MCF 10A (cell line): ENCODE measurements at places on chromosomes 2 and 18. TPM values are rescaled to one million over a fixed set of nuclear protein-coding genes. Genes with fewer than 3 reads are reported as not detected.

The RAX gene
- not detected in 2 replicates for total RNA-seq

The SERPINB10 gene
- total RNA-seq, result not detected in 2 replicates

The COL3A1 gene
- total RNA-seq, result not detected in 2 replicates

The IL36G gene
- total RNA-seq, result not detected in 2 replicates

The ANKRD36 gene
- total RNA-seq, result 20.6 and 29.8 TPM in 2 replicates

The MREG gene
- total RNA-seq, result 6.8 and 10.4 TPM in 2 replicates

The SLC4A5 gene
- total RNA-seq, result 0.12 and 0.70 TPM in 2 replicates

The WDSUB1 gene
- 6.5 and 7.3 TPM in 2 replicates for total RNA-seq

The DLGAP1 gene
- not detected in 2 replicates for total RNA-seq

The KLHL29 gene
- total RNA-seq, result 36.3 and 43.1 TPM in 2 replicates

The KLHL41 gene
- 0.34 and 0.35 TPM in 2 replicates for total RNA-seq

The FAM237A gene
- total RNA-seq, result not detected in 2 replicates

The FLACC1 gene
- 0.74 and 1.1 TPM in 2 replicates for total RNA-seq

The TEX44 gene
- total RNA-seq, result not detected in 2 replicates

The GCKR gene
- total RNA-seq, result not detected in 2 replicates

The DNAJC5G gene
- total RNA-seq, result not detected in 2 replicates

The KHK gene
- total RNA-seq, result 1.7 and 2.6 TPM in 2 replicates

The GKN1 gene
- total RNA-seq, result not detected in 2 replicates

The ATP6V1B1 gene
- total RNA-seq, result not detected in 2 replicates

The TRABD2A gene
- total RNA-seq, result 17.3 and 20.0 TPM in 2 replicates

The MYL12A gene
- 286 and 332 TPM in 2 replicates for total RNA-seq

The CYP27C1 gene
- 0.25 TPM in 1 of 2 replicates, not detected in the other for total RNA-seq

The WDR7 gene
- 12.6 and 17.3 TPM in 2 replicates for total RNA-seq

The TNFAIP6 gene
- 1.8 and 3.7 TPM in 2 replicates for total RNA-seq
